ENCODE measurements at places on chromosomes 12 and 14.
A peak's percentile ranks its signal among the peaks of the same experiment; 100 is the strongest.

- no peak for DNase-seq
These were observed 448.4 kb upstream of the SEL1L start for GRCh38 chr14:81982046-81982445.

DNA sequence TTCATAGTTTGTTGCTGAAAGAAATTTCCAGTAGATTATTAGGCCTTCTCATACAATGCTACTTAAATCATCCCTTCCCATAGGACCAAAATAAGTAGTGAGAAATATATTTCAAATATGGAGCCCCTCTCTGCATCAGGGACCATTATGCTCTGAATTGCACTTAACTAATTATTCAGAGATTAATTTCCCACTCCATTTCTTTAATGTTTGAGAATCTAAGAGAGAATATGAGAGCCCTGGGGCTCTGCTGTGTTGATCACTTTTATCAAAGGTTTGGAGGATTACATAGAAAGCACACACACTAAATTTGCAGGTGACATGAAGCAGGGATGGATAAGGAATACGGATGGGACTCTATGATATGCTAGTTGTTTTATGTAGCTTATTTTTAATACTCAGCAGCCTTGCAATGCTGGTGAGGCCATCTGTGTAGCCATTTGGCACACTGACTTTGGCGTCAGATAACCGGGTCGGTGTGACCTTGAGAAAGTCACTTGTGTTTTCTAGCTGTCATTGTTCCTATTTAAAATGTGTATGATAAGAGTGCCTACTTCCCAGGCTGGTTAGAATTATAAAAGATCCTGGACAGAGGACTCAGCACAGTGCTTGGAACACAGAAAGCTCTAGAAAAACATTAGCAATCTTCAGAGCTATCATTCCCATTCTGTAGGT, 49.9 kb upstream of the FBXO21 start:
- no peak for DNase-seq

DNA sequence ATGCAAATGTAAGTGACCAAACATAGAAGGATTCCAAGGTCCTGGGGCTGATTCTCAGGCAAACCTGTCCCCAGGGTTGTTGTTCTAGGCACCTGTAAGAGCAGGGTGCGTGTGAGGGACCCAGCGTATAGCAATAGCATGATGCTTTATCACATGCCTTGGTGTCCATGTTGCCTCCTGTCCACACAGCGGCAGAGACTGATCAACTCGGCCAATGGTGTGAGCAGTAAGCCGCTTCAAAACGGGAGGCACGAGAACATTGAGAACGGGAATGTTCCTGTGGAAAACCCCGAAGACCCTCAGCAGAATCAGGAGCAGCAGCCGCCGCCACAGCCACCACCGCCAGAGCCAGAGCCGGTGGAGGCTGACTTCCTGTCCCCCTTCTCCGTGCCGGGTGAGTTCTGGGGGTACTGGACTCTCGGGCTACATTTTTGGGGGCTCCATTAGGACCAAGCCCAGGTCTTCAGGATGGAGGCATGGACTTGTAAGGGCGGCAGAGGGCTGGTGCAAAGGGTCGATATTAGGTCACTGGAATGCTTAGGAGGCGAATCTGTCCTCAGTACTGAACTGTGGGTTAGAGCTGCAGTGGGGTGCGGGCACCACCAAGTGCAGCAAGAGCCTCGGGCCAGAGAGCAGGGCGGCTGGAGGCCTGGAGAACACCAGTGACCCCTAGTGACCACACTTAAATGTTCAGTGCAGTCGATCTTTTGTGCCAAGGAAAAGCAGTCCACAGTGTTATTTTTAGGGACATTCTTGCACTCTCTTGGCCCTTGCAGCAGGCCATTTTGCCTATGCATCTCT, 57.2 kb upstream of the RIN3 start:
- DNase-seq = no peak

- no peak for DNase-seq
These were observed 26.1 kb upstream of the FOXN3 start for GRCh38 chr14:89443042-89443629.

DNA sequence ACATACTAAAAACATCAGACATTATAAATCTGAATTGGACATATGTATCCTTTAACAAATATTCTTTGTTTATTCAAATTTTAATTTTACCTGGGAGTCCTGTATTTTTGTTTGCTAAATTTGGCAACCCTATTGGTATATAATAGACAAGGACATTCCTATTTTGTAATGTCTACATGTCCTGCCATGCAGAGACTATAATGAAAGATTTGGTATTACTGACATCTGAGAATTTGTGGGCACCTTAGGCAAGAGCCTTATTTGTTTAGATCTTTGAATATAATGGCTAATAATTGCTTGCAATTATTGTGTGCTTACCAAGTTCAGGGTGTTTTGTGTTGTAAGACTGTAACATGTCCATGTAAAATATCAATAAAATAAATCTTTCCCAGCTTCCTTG, 334.4 kb downstream of the KCNH5 start:
- DNase-seq = no peak

- peak; percentile 73 for DNase-seq
These were observed 1181.2 kb downstream of the VRK1 start for GRCh38 chr14:97978341-97978740.

GRCh38 chr12:32776258-32776657, 20.6 kb upstream of the YARS2 start:
- no peak for DNase-seq

DNA sequence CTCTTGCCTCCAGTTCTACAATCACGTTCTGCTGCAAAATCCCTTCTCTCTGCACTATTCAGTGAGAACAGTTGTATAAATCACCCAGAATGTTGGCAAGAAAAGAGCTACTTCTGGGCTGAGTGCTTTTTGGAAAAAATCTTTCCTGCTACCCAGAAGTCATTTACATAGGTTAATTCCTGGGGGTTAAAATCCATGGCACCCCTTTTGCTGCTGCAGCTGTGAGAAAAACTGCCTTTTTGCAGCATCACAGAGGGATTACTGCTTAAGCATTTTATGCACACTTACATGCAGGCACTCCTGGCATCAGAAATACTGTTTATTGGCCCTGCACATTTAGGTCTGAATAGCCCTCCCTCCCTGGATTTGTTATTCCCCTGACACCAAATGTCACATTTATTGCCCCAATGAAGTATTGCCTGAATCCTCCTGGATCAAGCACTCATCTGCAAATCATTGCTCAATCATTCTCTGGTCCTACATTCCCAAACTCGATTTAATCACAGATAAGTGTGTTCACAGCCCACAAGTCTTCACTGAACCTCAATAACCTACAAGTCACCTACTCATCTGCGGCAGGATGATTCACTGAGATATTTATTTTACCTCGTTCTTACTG, 43.1 kb upstream of the CCDC196 start:
- DNase-seq = no peak

DNA sequence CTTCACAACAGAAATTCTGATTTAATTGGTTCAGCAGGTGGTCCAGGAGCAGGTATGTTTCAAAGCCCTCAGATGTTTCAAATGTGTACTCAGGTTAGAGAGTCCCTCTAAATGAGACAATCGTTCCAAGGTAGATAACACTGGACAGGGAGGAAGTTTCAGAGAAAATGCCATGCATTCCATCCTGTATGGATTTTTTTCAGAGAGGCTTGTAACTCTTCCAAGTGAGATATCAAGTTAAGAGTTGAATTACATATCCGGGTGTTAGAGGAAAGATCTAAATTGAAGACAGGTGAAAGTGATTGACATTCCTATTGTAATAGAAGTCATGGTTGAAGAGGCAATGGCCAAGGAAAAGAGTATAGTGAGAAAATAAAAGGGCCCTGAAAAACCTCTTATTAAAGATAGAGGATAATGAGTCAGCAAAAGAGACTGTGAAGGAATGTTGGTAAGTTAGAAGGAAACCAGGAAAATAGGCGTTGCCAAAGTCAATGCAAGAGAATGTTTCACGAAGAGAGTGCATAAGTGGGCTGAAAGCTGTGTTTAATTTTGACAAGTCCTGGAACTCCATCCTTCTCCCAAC, 105.8 kb downstream of the BMP4 start:
- no peak for DNase-seq

GRCh38 chr12:108734200-108734906, 3.0 kb upstream of the CORO1C start:
- no peak for DNase-seq

DNA sequence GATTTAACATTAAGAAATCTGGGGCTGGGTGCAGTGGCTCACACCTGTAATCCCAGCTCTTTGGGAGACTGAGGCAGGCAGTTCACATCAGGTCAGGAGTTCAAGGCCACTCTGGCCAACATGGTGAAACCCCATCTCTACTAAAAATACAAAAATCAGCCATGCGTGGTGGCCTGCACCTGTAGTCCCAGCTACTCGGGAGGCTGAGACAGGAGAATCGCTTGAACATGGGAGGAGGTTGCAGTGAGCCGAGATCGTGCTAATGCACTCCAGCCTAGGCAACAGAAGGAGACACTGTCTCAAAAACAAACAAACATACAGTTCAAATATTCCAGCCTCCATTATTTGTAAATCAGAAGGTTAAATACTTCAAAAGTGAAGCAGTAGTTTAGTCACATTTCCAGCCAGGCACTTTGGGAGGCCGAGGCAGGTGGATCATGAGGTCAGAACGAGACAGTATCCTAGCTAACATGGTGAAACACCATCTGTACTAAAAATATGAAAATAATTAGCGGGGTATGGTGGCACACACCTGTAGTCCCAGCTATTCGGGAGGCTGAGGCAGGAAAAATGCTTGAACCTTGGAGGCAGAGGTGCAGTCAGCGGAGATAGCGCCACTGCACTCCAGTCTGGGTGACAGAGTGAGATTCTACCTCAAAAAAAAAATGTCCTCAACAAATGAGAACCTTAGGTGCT, 30.3 kb downstream of the HNRNPC start:
- DNase-seq = no peak

DNA sequence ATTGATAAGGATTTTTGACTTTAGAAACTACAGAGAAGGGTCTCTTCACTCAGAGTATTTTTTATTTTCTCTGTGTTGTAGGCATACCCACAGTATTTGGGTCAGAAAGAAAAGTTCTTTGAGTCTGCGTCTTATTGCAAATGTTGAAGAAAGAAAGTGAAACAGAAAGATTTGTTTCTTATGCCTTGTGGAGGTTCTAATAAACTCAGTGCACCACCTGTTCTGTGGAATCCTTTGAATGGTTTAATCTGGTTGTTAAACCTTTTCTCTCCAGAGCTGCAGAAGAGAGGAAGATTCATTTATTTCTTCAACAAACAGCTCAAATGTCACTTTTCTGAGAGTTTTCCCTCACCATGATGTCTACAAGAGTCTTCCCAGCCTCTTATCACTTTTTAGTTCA, 146.6 kb upstream of the PLEKHG7 start:
- no peak for DNase-seq

GRCh38 chr12:14984036-14984435, 11.2 kb downstream of the PDE6H start:
- no peak for DNase-seq

DNA sequence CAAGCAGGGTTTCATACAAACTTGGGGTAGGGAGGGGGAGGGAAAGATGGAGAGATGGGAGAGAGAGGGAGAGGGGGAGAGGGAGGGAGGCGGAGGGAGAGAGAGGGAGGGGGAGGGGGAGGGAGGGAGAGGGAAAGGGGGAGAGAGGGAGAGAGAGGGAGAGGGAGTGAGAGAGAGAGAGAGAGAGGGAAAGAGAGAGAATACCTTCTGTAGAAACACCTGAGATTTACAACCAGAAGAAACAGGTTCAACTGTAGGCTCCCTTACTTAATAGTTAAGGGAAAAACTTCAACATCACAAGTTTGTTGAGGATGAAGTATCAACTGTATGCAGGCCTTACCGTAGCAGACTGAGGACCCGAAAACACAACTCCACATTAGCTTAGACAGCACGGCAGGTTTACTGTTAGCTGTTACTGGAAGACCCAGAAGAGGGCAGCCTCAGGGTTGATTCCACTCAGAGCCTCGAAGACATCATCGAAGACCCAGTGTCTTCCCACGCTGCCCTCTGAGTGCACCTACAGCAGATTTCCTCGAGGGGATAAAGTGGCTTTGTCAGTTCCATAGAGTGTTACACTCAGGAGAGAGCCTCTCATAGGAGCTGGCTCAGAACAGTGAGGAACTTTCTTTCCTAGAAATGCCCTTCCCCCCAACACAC, 72.4 kb downstream of the NT5DC3 start:
- DNase-seq = no peak

GRCh38 chr14:39264558-39264957, 30.8 kb downstream of the MIA2 start:
- no peak for DNase-seq

GRCh38 chr14:94850309-94851211, 80.6 kb upstream of the GSC start:
- no peak for DNase-seq

GRCh38 chr12:40222247-40222646, 2.5 kb upstream of the LRRK2 start:
- no peak for DNase-seq

- DNase-seq = no peak
These were observed 2.1 kb downstream of the BIN2 start for GRCh38 chr12:51321882-51322281.

GRCh38 chr14:67853715-67854114, 34.1 kb downstream of the RAD51B start:
- no peak for DNase-seq

DNA sequence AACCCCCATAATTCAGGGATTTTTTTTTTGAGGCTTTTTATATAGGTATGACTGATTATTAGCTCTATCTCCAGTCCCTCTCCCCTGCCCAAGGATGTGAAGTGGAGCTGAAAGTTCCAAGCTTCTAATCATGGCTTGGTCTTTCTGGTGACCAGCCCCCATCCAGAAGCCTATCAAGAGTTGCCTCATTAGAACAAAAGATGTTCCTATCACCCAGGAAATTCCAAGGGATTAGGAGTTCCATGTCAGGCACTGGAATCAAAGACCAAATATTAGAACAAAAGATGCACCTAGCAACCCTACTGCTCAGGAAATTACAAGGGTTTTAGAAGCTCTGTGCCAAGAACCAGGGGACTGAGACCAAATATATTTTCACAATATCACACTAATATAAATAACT, 29.9 kb downstream of the LRP6 start:
- no peak for DNase-seq

- DNase-seq = peak; percentile 11
These were observed 1.1 kb downstream of the CARMIL3 start for GRCh38 chr14:24052656-24053547.

DNA sequence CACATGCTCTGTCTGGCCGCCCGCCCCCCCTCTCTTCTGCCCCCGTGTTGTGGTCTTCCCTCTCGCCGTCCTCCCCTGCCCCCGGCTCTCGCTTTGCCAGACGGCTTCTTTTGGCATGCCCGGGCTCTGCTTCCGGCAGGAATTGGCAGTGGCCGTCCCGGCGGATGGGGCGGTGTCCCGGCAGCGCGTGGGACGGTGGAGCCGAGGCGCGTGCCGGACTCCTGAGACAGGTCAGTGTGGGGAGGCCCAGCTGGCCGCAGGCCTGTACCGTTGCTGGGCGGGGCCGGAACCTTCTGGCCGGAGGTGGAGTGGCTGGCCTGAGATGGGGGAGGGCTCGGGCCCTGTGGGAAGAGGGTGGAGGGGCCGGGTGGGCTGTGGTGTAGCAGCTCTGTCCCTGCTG, 17.1 kb downstream of the KIF26A start:
- no peak for DNase-seq

DNA sequence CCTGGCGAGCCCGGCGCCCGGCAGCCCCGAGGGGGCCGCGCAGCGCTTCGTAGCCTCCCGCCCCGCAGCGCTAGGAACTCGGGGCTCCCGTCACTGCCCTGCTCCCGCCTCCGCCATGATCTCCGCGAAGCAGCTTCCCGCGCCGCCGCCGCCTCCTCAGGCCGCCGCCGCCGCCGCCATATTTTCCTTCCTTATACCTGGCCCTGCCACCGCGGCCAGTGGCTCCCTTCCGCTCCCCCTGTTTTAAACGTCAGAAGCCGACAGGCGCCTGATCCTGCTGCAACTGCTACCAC, 286 bp downstream of the PPP4R3A start:
- DNase-seq = no peak

GRCh38 chr12:6420364-6420763, 24.4 kb upstream of the CD27 start:
- no peak for DNase-seq
